ENCODE measurements at places on chromosomes 3 and 15. TPM values are rescaled to one million over a fixed set of nuclear protein-coding genes. Genes with fewer than 3 reads are reported as not detected.
A peak's percentile ranks its signal among the peaks of the same experiment; 100 is the strongest.

GRCh38 chr3:86381247-86381646, 609.7 kb downstream of the VGLL3 start:
- no peak for DNase-seq

GRCh38 chr3:66428733-66429132, 72.1 kb downstream of the LRIG1 start:
- peak; percentile 93 for DNase-seq

DNA sequence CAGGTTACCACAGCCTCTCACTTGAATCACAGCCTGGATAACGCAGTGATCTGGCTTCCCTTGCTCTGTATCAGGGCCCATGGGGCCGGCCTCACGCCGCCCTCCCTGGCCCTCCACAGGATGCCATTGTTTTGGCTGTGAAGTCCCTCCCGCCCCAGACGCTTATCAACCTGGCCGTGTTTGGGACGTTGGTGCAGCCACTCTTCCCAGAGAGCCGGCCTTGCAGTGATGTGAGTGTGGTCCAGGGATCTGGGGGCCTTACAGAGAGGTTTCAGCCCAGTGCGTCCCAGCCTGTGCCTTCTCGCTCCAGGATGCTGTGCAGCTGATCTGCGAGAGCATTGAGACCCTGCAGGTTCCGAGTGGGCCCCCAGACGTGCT, 6.6 kb downstream of the VWA5B2 start:
- DNase-seq = no peak

GRCh38 chr3:70421506-70421905, 109.1 kb upstream of the MDFIC2 start:
- no peak for DNase-seq

CCDC39 gene
- total RNA-seq = 0.34 TPM

GP9 gene
- not detected for total RNA-seq

GRCh38 chr3:160811237-160811548, 55.2 kb downstream of the PPM1L start:
- DNase-seq = no peak

DNA sequence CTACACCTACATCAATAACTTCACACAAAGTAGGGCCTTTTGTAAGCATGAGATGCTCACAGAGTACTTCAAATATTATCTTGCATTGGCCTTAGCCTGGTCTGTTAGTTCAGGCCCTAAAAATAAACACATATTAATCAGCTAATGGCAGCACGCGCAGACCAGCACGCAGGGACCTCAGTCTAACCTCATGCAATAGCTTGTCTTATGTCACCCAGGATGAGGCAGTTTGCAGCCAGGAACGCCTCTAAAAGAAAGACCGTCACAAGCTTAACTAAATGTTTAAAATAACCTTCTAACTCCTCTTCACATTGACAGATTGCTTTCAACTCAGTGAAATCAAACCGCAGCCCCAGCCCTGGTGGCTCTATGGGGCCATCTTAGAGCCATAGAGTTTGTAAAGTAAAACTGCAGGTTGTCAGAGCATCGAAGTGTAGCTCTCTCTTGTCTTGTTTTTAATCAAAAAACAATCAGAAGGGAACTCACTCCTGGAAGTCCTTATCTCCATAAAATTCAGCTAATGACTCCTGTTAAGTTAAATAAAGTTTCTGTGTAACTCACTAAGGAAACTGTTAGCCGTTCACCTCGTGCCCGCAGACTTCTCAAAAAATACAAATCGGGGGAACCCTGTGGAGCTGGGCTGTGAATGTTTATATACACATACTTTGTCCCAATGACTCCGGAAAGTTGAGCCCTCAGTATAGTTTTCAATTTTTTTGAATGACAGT, 212.6 kb downstream of the CDIN1 start:
- DNase-seq = no peak

DNA sequence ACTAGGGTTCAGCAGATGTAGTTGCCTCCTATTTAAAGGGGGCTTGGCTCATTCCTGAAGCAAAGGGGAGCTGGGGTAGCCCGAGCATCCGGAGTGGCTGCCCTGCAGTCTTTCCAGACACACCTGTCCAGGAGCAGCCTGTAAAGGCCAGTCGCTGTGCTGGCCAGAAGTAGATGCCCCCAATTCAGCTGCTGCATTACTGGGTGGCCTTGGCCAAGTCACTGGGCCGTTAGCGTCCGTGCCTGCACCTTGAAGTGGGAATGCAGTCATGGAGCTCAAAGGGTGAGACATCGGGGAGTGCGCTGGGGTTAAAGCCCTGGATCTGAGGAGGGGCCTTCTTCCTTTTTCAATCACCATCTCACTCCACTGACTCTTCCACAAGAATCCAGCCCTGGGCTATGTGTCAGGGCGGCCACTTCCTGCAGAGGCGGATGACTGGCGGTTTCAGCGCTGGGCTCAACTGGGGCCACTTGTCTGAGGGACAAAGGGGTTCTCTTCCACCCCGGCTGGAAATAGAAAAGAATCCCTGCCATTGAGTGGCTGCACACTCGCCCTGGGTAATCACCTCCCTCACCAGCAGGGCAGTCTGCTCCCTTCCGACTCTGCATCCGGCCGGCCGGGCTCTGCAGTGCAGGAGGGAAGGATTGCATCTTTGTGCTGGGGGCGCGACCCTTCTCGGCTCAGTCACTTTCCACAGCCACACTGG, 11.8 kb downstream of the ALDH1A3 start:
- peak; percentile 53 for DNase-seq

GRCh38 chr3:15331072-15331605, 1.2 kb downstream of the SH3BP5 start:
- no peak for DNase-seq

DNA sequence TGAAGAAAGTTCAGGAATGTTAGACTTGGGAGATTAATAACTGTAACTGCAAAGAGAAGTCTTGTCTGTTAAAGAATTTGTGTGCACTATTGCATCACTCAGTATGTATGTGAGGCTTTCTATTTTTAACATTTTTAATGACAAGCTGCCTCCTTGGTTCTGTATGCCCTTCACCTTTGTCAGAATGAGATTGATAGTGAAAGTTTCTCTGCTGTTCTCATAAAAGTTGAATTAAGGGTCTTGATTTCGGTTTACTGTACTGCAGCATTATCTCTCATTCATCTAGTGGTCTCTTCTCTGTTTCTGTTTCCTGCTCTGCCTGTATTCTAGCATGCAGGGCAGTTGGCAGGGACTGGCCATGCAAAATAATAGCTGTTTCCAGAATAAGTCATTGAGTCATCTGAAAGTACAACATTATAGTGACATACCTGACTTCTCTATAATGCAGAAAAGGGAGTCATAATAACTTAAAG, 454.9 kb downstream of the IL5RA start:
- no peak for DNase-seq

MORC1 gene
- not detected for total RNA-seq

DNA sequence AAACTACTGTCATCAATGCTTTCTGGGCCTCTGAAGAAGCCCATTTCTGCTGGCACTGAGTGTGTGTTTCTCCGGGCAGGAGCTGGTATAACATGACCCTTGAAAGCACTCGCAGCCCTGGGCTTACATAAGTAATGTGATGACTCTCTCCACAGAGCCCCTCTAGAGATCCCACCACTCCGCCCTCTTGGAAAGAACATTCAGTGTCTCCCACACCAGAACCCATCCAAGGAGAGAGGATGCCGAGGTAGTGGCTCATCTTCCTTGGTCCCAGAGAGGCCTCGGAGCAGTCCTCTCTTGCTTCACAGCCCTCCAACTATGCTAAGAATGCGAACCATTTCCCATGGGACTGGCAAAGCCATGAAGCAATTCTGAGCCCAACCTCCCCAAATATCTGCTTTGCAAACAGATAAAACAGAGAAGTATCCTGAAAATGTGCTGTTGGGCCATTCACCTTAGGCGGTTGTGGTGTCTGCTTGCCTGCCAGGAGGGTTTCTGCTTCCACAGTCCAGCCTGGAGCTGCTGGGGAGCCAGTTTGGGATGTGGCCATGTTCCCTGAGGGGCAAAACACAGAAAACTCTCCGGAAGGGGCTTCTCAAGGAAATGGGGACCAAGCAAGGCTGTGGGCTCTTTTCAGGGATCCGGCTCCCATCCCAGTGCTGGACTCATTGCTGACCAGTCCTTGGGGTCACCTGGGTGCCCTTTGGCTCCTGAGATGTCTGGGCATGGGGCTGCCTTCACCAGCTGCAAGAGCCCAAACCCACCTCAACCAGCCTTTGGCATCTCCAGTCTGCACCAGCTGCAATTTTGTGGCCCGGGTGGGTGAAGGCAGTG, 47.3 kb downstream of the AMOTL2 start:
- DNase-seq = peak; percentile 84

DNA sequence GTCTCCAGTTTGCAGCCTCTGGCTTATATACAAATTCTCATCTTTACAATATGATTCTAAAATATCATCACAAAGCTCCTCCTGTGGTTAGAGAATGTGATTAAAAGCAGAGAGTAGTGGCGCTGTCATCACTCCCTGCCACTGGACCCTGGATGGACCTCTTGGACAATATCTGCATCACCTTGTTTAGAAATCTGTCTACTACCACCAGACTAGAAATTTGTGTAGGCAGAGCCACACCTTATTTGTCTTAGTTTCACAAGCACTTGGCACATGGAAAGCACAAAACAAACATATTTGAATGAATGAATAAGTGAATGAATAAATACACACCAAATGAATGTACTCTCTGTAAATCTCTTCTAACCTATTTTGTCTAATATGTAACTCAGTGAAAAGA, 68.1 kb downstream of the IMPG2 start:
- no peak for DNase-seq

DNA sequence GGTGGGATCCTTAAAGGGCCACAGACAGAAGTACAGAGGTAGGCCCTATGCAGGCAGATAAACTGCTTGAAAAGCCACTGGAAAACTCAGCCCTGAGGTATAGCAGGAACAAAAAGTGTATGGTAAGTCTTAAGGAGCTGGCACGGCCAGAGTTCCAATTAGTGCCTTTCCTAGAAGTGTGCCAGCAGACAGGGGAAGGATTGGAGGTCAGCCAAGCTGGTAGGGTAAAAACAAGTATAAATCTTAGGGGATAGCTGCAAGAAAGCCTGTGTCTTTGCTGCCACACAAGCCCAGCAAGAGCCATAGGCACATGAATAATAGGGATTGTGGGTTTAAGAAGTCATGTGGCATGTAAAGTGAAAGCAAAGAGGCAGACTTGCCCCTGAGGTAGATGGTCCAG, 582.5 kb downstream of the PLOD2 start:
- no peak for DNase-seq

- DNase-seq = no peak
These were observed 592.8 kb upstream of the GBE1 start for GRCh38 chr3:82354228-82354627.

DMXL2 gene
- total RNA-seq = 16.8 TPM

- DNase-seq = no peak
These were observed 513.6 kb upstream of the DPH6 start for GRCh38 chr15:36059596-36059995.

DNA sequence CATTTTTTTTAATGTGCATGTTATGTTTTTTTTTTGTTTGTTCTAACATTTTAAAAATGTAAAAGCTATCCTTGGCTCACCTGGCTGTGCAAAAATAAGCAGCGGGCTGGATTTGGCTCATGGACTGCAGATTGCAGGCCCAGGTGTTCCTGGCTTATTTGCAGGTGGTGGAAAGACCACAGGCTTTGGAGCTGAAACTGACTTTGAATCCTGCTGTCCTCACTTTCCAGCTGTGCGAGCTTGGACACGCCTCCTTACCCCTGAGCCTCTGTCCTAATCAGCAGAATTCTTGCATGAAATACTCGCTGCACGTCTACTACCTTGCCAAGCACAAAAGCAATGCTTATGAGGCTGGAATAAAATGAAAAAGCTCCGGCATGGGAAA, 188.7 kb upstream of the TPM1 start:
- no peak for DNase-seq

DNA sequence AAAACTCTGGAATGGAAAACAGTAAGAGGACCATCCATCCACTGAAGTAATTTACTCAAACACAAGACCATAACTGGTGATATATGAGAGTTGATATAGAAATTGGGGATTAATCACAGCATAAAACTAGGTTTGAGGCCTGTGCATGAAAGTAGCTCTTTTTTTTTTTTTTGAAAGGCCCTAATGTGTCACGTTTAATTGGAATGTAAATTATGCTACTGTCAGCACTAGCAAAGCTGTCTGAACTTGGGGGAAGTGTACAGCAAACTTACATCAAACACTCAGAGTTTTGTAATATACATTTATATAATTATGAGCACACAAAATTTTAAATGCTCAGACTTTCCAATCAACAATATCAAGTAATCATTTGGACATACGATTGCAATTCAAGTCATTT, 154.1 kb downstream of the GREM1 start:
- no peak for DNase-seq

DNA sequence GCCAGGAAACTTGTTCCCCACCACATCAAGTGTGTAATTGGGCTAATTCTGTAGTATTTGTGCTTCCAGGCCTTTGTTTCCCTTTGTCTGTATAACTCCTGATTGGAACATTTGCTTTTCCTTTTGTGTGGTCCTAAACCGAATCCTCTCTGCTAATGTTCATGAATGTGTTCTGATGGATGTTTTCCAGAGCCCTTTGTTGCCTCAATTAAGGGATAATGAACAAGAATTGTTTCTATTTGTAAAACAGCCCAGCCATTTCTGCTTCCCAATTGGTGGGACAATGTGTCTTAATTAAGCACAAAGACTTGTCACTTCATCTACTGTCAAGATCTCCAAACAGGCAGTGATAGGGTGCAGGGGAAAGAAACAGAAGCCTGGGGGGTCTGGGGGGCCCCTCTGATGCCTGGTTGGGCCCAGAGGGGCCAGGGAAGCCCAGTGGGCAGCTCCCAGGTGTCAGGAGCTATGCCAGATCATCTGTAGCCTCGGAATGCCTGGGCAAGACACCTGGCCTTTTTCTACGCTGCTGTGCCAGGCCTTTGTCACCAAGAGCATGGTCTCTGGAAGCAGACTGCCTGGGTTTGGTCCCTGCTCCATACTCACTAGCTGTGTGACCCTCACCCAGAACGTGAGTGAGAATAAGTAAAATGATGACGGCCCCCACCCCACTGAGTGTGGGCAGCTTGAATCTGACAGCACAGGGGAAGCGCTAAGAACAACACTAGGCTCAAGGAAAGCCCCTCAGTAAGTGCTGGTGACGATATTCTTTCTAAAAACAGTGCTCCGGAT, 116.6 kb upstream of the PRR20G start:
- DNase-seq = no peak

DNA sequence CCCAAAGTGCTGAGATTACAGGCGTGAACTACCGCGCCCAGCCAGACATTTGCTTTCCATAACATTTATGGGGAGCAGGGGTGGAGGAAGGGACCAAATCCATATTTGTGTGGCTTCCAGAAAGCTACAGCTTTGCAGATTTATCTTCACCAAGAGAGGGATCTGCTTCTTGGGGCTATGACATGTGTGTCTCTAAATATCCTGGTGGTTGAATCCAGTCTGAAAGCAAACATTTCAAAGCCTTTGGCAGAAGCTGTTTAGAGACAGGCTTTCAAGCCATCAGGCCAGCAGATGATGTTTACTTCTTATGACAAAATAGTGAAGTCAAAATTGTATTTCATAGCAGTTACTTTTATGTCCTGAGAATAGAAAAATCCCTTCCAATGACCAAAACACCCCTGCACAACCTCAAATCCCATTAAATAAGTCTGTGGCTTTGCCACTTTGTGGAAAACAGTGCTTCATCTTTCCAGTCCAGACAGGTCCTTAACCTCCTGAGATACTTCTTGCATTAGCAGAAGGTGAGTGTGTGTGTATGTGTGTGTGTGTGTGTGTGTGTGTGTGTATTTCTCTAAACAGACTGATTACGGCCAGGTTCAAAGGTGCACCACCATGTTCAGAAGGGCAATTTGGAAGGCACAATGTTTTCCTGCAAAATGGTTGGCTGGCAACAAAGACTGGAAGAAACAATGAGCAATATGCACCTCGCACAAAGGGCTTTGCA, 191.4 kb upstream of the LRIG1 start:
- DNase-seq = no peak

- peak; percentile 72 for DNase-seq
These were observed 19.9 kb downstream of the SPICE1 start for GRCh38 chr3:113495035-113495434.

TEX55 gene
- total RNA-seq = not detected

CGNL1 gene
- 21.1 TPM for total RNA-seq

SERP1 gene
- 248 TPM for total RNA-seq
